Ammon's horn (tissue), 1 donor: ENCODE measurements at places on chromosomes 2 and 18.

DNA sequence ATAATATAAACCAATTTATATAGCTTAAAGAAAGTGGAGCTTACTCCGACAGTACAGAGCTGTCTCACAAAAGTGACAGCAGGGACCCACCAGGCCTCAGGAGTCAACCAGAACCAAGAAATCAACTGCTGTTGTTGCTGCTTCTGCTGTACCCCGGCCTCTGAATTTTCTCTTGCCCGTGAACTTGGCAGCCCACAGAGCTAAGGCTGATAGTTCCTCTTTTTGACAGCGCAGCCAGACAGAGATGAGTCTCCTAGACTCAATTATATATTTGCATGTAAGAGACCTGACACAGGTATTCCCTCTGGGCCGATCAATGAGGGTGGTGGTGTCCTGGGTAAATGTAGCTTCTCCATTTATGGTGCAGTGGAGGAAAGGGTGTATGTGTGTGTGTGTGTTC, 109.4 kb downstream of the KCTD1 start:
- no peak for DNase-seq

GRCh38 chr2:71507476-71507875, 54.1 kb downstream of the DYSF start:
- DNase-seq: no peak

DNA sequence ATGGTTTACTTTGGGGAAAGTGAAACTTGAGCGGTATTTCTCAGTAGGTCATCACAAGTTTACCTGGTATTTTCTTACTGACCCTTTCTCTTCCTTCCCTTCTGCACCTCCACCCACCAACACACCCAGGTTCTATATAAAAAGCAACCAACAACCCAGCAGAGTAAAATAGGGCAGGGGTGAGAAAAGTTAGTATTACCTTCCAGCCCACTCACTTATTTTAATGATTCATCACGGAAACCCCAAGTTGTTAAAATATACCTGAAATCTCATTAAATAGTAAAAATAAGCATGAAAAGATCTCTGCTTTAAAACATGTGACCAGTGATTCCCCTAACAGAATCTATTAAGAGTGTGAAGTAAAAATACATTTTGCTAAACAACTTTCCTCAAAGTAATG, 306.1 kb downstream of the ZEB2 start:
- DNase-seq: no peak

DNA sequence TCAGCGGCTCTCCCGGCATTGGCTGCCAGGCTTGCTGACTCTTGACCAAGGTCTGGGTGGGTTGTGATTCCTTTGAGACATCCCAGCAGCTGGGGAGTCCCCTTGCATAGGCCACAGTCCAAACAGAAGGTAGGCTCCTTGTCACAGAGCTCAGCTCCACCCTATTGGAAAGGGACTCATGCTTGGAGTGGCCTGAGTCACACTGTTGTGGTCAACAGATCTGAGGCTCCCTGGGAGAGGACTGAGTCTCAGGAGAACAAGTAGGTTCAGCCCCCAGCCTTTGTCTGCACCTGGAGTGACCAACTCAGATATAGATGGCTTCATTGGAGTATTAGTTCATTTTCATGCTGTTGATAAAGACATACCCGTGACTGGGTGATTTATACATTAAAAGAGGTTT, 32.1 kb upstream of the SH3BP4 start:
- DNase-seq: no peak

GRCh38 chr2:219973136-219973535, 345.7 kb downstream of the SLC4A3 start:
- DNase-seq: no peak

DNA sequence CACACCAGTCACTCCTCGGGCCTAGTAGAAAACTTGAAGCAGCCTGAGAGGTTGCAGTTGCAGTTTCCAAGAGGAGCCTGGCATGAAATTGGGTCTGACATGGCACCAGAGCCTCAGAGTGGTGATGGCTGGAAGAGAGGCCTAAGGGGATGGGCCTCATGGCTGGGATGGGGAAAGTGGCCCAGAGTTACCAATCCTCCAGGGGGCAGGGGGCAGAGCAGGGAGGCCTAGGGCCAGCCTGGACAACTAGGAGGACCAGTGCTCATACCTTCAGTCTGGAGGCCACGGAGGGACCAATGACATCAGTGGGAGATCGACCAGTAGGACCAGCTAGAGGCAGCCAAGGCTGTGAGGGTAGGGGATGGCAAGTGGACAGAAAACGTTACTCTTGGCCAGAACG, 15.1 kb upstream of the ADCY3 start:
- no peak for DNase-seq
